ENCODE measurements at places on chromosomes 7 and 10.

GRCh38 chr7:82319674-82320118, 123.9 kb downstream of the CACNA2D1 start:
- peak; percentile 76 for DNase-seq

DNA sequence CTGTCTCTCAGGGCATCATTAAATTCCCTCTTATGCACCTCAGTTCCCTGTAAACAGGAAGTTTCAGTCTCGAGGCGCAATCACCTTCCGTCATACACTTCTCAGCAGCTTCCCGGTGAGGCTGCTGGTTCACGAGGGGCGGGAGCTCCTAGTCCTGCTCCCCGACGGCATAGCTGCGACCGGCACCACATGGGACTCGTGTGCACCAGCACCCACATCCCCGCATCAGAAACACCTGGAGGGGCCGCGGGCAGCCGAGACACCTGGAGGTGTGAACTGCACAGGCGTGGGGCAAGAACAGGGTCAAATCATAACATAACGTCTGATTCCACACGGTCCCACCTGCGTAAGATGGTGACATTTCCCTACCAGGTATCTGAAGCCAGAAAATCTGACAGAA, 52.7 kb downstream of the DIP2C start:
- DNase-seq, result no peak

GRCh38 chr10:88120075-88120474, 256.6 kb downstream of the PTEN start:
- DNase-seq, result no peak

DNA sequence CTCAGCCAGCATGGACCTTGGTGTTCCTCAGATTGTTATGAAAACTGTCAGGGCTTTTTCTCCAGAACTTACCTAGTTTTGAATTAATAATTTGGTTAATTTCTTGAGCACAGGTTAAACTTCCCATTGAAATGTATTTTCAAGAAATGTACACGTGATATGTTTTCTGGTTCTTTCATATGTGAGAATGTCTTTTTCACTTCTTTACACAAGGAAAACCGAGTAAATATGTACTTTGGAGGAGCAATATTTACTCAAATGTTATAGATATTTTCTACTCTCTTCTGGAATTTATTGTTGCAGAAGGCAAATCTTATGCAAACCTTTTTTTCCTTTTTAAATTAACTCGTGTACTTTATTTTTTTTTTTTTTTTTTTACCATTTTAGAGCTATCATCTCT, 134.3 kb downstream of the AHR start:
- DNase-seq, result no peak

DNA sequence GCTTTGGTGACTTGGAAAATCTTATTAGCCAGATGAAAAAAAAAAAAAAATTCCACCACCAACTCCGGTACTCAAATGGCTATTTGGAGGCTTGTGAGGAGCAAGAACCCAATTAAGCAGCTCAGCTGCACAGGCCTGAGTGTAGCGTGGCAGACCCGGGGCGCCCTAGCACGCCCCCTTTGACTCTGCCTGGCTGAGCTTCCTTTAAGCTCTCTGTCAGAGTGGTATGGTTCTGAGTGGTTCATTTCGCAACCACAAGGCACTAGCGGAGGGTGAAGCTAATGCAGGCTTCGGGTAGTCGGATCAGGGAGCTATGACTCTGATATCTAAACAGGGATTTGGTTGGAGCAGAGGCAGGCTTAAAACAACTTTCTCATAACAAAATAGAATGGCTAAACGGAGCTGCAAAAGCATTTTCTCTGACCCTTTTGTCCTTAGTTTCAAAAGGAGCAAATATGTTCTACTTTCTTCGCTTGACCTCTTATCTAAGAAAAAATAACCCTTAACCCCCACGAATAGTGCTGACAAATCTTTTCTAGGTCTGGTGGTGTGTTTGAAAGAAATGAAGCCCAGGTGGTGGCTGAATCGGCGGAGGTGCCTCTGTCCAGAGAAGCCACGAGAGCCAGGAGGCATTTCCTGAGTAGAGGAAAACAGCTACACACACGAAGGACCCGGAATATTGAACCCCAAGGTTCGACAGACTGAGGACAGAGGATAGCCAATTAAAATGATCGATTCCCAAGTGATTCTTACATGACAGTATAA, 285.4 kb upstream of the GLI3 start:
- DNase-seq, result no peak

DNA sequence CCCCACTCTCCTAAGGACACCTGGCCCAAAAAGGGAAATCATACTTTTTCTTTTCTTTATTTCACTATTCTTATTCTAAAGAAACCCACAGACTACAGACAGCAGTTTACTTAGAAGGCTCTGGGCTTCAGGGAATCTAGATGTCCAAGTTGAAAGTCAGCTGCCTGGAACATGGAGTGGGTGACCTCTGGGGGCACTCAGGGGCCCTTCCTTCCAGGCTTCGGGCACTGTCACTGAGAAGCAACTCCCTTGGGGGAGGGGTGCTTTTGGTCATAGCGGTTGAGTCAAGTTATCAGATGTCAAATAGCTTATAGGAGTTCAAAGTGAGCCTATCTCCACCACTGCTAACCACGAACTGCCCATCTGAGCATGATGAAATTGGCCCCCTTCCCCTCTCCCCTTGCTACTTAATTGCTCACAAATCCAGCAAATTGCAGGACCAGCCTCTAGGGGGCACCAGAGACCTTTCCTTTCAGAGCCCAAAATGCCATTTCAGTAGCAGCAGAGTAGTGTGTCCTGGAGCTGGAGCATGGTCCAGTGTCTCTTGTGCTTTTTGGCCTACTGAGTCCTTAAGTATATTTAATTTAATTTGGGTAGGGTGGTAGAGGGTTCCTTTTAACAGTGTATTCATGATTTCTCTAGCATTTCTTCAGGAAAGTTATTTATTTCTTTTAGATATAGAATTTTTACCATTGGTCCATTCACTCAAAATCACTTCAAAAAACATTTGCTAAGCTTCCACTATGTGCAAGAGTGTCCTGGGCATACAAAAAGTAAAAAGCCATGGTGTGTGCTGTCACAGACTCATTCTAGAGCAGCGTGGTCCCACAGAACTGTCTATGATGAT, 463.8 kb downstream of the KCNMA1 start:
- DNase-seq, result peak; percentile 87

DNA sequence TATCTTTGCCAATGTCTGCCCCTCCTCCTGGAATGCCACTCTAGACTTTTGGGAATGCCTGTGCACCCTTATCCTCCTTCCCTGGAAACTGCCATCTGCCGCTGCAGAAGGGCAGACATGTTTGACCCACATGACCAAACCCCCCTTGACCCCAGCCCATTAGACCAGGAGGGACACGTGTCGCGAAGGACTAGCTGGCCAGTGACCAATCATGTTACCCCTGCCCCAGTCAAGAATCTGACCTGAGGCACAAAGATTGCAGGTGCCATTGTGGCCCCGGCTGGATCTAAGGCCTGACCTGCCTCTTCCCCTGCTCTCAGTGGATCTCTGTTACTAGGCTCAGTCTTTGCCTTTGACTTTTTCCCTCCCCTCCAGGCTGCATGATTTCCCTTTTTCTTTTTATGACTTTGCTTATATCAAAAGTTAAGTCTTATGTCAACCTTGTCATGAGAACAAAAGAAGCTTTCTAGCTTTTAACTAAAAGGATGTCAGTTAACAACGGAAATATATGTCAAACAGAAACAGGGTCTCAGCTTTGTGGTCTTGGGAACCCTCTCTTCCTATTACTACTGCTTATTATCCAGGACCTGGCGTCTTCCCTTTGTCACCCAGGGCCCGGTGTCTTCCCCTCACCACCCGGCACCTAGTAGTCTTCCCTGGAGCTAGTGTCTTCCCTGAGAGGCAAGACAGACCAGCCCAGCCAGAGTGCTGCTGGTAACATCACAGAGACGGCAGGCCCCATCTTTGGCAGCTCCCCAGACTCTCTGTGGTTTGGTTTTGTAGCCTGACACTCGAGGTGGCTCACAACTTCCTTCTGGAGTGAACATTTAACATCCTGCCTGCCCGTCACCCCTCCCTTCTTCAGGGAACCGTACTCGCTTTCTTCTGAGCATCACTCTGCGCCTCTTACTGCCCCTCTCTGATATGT, 24.4 kb upstream of the PPIF start:
- DNase-seq, result no peak

DNA sequence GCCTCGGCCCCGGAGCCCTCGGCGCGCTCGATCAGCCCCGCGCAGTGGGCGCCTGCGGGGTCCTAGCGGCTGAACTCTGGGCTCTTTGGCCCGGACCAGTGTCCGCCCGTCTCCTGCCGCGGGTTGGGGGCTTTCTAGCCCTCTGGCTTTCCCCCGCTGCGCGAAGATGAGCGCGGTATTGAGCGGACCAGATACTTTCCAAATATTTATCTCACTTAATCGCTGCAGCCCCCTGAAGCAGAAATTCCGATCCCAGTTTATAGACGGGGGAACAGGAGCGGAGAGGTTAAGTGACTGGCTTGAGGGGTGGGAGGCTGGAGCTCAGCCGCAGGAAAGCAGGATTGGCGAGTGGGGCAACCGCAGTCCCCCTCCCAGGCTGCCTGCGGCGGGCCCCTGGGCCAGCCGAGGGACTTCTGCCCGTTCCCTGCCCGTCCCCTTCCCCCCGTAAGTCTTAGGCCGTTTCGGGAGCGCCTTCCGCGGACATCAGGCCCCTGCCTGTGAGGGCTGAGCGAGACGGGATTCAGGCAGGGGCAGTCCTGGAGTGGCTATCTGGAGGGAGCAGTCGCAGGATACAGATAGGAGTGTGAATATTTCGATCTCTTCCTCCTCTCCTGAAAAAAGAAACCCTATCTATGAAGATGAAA, 565 bp downstream of the STRIP2 start:
- DNase-seq, result peak; percentile 11

GRCh38 chr7:50656141-50656895, 91.1 kb upstream of the DDC start:
- DNase-seq, result no peak
